ENCODE measurements at places on chromosomes 4 and X.

- DNase-seq = no peak
Observed at GRCh38 chrX:40912166-40912565, 173.1 kb upstream of the USP9X start.

GRCh38 chr4:56182356-56182755, 204.9 kb downstream of the AASDH start:
- DNase-seq = peak; percentile 2

- no peak for DNase-seq
Observed at GRCh38 chr4:25723409-25723808, 67.8 kb downstream of the SLC34A2 start.

DNA sequence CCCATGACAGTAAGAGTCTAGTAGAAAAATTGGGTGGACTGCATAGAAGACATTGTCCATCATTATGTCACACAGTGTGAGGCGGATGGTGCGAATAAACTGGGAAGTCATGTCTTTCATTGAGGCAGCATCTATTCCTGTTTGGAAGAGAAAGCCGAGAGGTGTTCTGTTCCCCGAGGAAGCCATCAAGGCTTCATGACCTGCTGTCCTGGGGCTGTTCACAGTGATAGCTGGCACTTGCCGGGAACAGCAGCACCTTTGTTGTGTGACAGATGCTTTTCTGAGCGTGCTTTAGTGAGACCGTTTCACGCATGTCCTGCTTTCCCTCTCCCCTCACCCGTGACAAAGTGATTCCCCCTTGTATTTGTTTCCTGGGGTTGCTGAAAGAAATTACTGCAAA, 20.3 kb downstream of the RGS12 start:
- no peak for DNase-seq

- no peak for DNase-seq
Observed at GRCh38 chr4:150720973-150721518, 139.1 kb downstream of the MAB21L2 start.

DNA sequence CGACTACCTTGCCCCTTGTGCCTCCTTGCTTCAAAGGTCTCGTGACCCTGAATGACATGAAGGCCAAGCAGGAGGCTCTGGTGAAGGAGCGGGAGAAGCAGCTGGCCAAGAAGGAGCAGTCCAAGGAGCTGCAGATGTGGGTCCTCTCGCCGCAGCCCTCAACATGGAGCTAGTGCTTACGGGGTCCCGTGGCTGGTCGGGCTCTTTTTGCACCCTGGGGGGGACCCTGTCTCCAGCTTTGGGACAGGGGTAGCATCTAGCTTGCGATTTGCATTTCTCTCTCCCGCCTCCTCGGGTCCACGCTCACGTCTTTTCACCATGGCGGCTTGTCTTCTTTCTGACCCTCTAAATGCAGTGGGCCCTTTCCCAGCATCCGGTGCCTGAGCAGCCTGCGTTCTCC, 1.8 kb downstream of the FAM50A start:
- DNase-seq = no peak

DNA sequence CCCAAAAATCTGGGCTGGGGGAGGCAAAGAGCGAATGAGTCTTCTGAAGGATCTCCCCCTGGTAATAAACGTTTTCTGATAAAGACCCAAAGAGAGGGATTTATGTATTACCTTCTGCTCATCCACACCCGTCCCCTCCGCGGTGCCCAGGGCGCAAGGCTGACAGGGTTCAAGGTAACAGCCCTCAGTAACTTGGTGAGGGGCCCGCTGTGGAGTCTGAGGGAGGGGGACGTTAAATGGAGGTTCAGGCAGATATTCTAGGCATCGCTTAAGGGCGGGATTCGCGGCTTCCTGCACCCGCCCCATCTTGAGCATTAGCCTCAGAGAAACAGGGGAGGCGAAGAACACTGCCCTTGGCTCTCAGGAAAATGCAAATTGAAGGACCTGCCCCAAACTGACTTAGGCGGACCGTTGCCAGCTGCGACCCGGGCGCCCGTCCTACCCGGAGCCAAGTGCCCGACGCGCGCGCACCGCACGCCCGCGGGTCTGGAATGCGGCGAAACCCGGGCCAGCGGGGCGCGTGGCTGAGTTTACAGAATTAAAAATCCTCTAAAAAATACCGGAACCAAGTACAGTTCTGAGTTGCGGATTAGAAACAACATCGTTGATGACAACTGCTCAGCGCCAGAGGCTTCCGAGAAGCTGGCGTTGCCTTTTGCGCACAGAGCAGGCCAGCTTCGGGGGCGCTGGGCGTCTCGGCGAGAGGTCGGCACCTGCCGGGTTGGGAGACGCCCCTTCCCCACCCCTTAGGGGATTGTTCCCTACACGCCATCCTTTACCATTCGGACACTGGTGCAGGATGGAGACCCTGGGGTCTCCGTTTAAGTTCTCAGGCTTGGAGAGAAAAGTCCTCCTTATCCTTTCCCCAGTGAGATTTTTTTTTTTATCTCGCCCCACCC, 2.8 kb downstream of the HELT start:
- DNase-seq = no peak

DNA sequence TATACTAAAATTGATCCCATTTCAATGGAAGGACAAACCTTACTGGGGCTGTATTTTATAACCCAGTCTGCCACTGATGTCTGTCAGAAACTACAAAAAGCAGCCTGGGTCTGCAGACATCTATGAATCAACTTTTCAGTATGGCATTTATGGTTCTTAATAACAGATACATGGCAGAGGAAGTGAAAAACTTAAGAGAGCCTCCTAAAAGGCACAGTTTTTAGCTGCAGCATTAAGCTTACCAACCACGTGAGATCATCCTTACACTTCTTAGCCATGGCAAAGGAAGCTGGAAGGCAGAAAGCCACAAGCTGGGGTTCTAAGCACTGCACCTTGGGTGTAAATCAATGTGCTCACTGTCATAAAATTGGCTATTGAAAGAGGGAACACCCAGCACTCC, 16.6 kb upstream of the UGT2B17 start:
- DNase-seq = peak; percentile 55

DNA sequence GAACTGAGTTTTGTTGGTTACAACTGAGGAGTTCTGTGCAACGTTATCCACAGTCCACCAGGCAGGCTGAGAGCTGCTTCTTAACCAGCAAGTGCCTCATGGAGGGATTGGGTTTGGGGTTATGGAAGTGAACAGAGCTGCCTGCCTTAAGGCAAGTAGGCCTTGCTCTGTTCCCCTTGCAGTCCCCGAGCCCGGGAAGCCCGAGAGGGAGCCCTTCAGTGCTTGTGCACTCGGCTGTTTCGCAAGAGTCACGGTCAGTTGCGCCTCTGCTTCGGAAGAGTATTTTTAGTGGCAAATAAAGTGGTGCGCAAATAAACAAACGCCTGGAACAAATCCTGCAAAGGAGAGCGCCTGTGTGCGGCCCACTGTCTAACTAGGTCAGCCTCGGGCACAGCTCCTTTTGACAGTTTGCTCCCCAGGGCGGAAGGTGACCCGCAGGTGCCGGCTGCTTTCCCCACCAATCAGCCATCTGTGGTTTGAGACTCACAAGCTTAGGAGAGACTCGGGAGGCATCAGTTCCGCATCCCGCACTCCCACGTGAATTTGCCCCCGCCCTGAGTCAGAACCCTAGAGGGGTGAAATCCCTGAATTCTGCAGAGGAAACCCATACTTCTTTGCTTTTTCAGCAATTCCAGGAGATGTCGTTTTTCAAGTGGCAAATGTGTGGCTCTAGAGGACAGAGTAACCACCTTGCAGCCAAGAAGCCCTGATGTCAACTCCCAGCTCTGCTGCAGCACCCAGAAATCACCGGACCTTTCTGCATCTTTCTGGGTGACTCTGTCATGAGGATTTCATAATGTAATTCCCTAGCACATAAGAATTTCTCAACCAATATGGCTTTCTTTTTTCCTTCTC, 56.8 kb downstream of the LGI2 start:
- peak; percentile 93 for DNase-seq

DNA sequence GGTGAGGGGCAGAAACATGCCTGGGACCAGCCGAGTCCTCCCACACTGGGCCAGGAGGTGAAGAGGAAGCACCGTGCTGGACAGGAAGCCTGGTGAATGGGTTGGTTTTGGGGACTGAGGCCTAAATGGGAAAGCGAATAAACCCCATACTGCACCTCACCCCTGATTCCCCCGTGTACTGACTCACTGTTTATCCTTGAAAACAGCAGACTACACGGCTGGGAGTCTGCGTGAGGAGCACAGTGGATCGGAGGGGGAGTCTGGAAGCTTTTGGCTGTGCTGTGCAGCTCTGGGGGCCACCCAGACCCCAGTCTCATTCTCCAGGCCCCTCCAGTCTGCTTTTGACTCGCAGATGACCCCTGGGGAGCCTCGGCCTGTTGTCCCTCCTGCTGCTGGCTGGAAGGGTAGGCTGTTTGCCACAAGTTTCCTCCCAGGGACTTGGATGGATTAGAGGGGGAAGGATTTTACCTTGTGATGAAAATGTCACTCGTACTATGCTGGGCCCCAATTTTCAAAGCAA, 90.0 kb downstream of the PSAPL1 start:
- no peak for DNase-seq

- no peak for DNase-seq
Observed at GRCh38 chr4:143178923-143179322, 5.8 kb upstream of the USP38 start.

DNA sequence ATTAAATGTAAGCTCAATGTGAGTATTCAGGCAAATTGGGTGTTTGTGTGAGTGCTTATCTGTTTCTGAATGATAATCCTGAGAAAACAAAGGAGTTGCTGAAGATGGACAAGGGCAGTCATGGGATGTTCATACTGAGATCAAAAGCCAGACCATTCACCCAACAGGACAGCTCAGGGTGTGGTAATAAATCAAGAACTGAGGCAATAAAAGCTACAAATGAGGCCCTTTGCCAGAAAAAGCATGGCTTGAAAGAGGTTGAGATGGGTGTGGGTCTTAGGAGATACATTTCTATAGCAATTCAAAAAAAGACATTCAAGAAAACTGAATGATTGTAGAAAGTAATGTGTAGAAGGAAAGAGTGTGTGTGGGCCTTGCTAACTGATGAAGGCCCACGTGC, 425.8 kb upstream of the BOD1L1 start:
- no peak for DNase-seq

DNA sequence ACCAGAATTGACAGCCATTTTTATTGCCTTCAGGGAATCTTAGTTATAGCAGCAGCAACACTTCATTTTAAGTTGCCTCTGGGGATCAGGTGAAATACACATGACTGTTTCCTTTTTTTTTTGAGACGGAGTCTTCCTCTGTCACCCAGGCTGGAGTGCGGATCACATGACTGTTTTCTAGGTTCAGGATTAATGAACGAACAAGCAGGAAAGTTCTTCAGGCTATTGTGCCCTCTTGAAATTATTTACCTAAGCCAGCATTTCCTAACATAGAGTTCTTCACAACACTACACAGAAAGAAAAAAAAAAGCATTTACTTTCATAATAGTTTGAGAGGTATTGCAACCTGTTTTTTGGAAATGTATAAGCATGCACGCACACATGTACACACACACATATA, 2032.8 kb downstream of the PCDH7 start:
- DNase-seq = no peak

- no peak for DNase-seq
Observed at GRCh38 chr4:168731006-168731636, 234.3 kb downstream of the PALLD start.

GRCh38 chrX:7568130-7568529, 274.8 kb upstream of the VCX start:
- DNase-seq = no peak

DNA sequence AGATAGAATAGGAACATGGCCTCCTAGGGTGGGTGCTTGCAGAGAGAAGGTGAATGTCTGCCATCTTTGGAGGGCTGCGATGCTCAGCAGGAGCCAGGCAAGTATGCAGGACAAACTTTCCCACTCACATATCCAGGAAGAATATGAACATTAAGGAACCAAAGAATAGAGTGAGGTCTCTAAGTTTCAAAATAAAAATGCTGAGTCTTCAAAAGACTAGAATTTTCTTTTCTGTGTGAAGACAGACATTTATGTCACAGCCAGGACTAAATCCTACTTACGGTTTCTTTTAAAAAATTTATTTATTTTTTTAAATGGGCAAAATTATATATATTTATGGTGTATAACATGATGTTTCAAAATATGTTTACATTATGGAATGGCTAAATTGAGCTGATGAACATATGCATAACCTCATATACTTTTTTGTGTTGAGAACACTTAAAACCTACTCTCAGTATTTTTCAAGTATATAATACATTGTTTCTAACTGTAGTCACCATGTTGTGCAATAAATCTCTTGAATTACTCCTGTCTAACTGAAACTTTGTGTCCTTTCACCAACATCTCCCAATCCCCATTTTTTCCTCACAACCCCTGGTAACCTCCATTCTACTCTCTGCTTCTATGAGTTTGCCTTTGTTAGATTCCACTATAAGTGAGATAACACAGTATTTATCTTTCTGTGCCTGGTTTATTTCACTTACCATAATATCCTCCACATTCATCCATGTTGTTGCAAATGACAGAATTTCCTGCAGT, 177.8 kb upstream of the HAND2 start:
- DNase-seq = no peak

GRCh38 chr4:25814301-25815136, 48.3 kb downstream of the SEL1L3 start:
- peak; percentile 84 for DNase-seq

DNA sequence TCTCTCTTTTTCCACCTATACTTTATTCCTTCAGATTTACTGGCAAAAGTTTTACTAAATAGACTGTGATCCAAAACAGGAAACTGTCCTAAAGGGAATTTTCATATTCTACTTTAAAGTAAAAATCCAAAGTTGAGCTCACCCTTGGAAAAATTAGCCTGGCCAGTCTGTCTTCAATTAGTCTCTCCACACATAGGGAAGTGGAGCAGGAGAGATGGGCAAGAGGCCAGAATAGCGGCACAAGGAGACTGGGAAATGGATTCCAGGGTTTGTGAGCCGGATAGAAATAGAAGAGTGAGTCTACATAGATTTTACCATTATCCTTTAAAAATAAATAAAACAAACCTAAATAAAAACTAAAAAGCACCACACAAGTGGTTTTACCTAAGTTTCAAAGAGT, 16.2 kb upstream of the FRMD7 start:
- DNase-seq = no peak

DNA sequence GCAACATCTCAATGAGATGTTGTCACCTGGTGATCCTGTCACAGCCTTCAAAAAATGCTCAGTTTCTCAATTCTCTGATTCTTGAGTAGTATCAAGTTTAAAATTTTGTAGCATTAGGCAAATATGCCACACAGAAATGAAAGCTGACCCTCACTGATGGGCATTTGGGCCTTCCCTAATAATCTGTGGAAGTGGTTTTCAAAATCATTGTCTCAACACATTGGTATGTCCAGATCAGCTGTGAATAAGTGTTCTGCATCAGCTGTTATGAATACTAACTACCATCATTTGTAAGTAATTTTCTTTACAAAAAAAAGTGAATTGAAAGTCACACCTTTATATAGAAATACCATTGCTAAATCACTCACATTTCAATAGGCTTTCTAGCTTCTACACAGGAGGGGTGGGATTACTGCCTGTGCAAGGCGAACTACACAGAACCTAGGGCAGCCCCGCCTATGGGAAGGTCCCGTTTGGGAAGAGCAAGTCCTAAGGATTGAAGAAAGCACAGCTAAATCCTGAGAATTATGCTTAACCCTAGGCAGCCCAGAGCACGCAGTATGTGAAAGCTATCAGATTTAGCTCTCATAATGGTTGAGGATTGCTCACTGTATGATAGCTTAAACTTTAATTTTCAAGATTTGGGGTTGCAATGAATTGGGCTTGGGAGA, 73.4 kb downstream of the GPC3 start:
- DNase-seq = no peak

All from MV-4-11 (cell line).